Liver (tissue), 10 donors: ENCODE measurements at places on chromosomes 5 and 9. TPM values are rescaled to one million over a fixed set of nuclear protein-coding genes. Genes with fewer than 3 reads are reported as not detected.

The PDZD2 gene
- total RNA-seq: 0.67 TPM

DNA sequence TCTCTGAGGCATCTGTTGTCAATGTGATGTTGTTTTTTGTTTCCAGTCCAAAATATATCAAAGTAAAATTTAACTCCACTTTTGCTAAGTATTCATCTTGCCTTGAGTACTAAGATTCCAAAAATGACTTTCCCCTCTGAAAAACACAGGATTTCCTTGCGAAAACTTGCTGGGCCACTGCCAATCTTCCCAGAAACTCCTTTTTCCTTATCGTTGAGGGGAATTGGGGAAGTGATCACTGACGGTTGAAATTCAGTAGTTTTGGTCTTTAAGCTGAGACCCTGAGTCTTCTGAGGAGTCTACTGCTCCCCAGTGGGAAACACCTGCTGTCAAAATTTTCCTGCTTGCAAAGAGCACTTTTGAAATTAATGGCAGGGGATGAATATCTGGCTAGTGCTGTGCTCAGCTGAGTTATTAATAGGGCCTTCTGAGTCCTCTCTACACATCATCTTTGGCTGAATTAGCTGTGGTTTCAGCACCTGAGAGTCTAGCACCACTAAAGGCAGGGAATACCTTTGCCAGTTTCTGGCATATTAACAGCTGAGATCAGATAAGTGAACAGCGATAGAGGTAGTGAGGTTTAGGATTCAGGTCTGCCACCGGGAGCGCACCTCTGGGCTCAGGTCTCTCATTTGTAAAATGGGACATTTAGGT lies 18.0 kb downstream of the TLR4 start:
- no peaks in the 10 kb centered on the region for H3K36me3 ChIP-seq
- no peak overlapping the region for H3K4me3 ChIP-seq
- no peaks in the 10 kb centered on the region for H3K27me3 ChIP-seq
- peak overlapping the region; percentile 8 for H3K27ac ChIP-seq

DNA sequence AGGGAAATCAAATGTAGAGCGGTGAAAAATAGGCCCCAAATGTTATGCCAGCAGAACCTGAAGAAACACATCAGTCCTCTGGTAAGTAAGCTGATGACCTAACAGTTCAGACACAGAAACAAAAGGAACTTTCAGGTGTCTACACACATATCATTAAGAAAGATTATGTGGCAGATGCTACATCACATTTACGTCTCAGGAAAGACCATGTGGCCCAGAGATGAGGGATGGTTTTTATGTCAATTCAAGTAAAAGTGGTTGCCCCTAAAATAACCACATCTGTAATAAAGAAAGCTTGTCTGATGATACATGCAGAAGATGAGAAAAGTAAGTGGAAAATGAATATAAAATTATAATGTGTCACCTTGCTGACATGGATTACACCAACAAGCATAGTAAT lies 31.4 kb downstream of the GNAQ start:
- peaks cover 21% of the 10 kb centered on the region for H3K4me1 ChIP-seq
- no peak for DNase-seq
- H3K27ac ChIP-seq: no peak overlapping the region
- no peaks in the 10 kb centered on the region for H3K27me3 ChIP-seq

- no peak for DNase-seq
- no peak overlapping the region for H3K27ac ChIP-seq
- no peaks in the 10 kb centered on the region for H3K4me1 ChIP-seq
- H3K4me3 ChIP-seq: no peak overlapping the region
- H3K36me3 ChIP-seq: no peaks in the 10 kb centered on the region
These were observed 71.1 kb downstream of the CACNA1B start for GRCh38 chr9:137948642-137949041.

- H3K36me3 ChIP-seq: peaks cover 14% of the 10 kb centered on the region
- peak; percentile 46 for DNase-seq
- H3K4me1 ChIP-seq: no peaks in the 10 kb centered on the region
- peak overlapping the region; percentile 41 for H3K27ac ChIP-seq
- H3K27me3 ChIP-seq: no peaks in the 10 kb centered on the region
These were observed 64.5 kb downstream of the ERAP1 start for GRCh38 chr5:96743065-96743768.

DNA sequence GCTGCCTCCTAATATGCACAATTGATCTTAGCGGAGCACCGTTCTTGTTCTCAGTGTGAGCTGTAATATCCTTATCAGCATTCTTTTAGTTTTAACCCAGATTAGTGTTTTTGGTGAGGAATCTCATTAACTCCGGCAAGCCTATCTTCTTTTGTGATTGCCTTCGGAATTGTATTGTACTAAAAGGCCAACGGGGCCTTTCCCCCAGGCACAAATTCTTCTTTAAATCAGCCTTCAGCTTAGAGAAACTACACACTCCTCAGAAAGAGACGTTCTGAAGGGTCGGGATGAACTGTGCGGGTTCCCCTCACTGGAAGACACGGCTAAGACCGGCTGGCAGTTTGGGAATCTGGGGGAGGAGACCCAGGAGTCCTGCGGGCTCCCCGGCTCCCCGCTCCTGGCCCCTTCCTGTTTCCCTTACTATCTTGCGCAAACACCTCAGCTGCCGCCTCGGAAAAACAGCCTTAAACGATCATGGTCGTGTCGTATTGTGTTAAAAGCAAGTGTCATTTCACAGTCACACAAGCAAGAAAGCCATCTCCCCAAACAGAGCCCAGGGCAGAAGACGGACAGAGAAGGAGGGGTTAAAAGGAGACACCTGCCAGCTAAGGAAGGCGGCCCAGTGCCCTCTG lies 353.1 kb upstream of the IRX2 start:
- no peaks in the 10 kb centered on the region for H3K27me3 ChIP-seq
- no peak for DNase-seq
- H3K36me3 ChIP-seq: no peaks in the 10 kb centered on the region
